ENCODE measurements at places on chromosomes 2 and 18.

DNA sequence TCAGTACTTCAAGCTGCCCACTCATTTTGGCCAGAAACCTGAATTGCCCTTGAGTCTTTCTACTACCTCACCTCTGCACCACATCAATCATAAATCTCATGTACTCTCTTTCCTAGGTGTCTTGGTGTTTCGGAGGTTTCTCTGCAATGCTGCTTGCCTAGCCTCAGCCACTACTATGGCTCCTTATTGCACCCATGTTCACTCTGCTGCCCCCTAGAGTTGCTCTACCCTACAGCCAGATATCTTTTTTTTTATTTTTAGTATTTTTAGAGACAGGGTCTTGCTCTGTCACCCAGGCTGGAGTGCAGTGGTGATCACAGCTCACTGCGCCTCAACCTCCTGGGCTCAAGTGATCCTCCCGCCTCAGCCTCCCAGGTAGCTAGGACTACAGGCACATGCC, 413.0 kb downstream of the PTPRM start:
- DNase-seq = no peak

- no peak for DNase-seq
Measured at GRCh38 chr18:24915547-24915946, 436.4 kb downstream of the ZNF521 start.

- no peak for DNase-seq
Measured at GRCh38 chr2:189411860-189412259, 29.4 kb upstream of the WDR75 start.

GRCh38 chr2:111048856-111049768, 71.6 kb upstream of the BCL2L11 start:
- no peak for DNase-seq

DNA sequence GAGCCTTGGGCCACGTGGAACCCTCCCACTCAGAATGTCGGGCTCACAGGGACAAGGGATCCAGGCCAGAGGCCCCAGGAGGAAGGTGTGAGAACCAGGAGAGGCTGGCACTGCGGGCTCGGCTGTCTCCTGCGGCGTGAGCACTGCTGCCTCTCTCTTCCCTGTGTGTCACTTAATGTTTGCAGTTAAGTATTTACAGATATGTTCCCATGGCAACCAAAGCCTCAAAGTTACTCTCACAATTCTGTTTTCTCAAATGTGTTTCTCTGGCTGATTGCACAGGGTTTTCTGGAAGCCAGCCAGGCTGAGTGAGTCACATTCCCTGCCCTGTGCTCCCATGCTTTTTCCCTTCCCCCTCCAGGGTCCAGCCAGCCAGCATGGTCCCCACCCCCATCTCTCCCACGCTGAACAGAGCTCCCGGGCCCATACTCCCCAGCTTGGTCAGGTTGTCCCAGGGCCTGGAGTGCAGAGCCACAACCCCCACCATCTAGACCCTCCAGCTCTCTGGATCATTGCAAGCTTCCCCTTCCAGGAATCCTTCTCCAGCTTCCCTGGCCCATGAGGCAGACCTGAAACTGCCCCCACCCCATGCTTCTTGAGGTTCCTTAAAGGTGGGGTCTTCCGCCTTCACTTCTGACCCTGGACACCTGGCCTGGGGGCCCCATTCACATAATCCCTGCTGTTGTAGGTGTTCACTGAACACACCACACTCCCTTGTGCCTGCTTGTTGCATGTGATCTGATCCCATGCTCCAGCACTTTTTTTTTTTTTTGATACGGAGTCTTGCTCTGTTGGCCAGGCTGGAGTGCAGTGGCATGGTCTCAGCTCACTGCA, 265.9 kb downstream of the CELF4 start:
- DNase-seq = no peak

DNA sequence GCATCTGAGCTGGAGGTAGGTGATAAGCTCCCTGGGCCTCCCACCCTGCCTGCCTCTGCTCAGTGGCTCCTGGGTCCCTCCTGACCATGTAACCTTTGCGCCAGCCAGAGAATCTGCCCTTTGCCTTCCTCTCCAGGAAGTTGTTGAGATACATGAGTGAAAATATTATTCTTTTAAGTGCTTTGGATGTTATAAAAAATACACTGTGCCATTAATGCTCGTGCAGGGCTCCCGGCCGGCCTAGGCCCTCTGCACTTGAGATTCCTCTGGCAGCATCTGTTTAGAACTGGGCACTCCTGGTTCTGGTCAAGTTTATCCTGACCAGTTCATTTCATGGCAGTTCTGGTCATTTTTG, 18.8 kb downstream of the AGAP1 start:
- DNase-seq = no peak

DNA sequence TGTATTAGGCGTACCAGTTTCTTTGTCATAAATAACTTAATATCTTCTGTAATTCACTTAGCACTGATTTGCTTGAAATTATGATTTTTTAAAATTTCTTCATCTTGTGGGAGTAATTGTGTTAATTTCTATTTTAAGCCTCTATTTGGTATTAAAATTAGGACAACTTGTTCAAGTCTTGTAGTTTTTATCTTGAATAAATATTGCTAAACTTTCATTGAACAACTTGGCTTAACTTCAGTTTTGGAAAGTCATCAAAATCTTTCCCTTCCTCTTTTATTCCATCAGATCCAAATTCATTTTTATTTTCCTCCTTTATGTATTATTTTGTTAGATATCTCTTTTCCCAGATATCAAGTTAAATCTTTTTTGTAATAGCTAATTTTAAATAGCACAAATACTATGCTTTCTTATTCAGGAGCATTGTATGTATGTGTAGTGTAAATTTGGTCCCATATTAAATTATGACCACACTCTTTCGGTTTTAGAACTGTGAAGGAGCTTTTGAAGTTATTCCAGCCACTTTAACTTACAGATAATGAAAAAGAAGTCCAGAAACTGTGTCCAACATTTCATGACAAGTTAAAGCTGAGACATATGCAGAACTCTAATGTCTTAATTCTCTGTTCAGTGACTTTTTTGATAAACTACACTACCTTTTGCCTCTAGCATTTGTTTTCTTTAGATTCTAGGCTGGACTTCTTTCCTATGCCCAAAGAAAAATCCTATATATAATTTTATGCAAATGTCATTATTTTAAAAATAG, 31.7 kb upstream of the NT5C1B start:
- no peak for DNase-seq
